Ovary (tissue), 10 donors: ENCODE measurements at places on chromosomes 2 and 18.

GRCh38 chr18:78796693-78797455, 182.7 kb upstream of the SALL3 start:
- DNase-seq, result no peak

DNA sequence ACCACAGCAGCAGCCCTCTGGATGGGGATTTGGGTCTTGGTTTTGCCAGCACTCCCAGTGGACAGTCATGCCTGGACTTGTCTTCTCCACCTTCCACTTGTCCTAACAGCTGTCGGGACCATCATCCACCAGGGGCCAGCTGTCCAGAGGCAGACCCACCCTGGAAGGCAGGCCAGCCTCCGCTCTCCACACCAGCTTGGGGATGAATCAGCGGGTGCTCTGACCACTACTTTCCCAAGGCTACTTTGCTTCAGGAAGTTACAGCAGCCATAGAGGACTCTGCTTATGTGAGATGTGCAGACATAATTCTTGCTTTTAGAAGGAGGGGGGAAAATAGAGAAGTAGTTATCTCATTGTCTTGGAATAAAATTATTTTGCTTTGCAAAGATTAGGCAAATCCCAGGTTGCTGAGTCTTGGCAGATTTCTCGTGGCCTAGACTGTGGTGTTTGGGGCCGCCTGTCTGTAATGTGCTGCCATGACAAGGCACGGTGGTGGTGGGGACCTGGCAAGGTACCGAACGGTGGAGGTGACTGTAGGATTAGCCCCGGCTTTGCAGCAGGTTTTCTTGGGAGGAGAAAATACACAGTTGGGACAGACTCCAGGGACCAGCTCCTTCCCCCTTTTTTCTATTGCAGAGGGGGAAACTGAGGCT, 148.7 kb downstream of the AGAP1 start:
- DNase-seq, result no peak

DNA sequence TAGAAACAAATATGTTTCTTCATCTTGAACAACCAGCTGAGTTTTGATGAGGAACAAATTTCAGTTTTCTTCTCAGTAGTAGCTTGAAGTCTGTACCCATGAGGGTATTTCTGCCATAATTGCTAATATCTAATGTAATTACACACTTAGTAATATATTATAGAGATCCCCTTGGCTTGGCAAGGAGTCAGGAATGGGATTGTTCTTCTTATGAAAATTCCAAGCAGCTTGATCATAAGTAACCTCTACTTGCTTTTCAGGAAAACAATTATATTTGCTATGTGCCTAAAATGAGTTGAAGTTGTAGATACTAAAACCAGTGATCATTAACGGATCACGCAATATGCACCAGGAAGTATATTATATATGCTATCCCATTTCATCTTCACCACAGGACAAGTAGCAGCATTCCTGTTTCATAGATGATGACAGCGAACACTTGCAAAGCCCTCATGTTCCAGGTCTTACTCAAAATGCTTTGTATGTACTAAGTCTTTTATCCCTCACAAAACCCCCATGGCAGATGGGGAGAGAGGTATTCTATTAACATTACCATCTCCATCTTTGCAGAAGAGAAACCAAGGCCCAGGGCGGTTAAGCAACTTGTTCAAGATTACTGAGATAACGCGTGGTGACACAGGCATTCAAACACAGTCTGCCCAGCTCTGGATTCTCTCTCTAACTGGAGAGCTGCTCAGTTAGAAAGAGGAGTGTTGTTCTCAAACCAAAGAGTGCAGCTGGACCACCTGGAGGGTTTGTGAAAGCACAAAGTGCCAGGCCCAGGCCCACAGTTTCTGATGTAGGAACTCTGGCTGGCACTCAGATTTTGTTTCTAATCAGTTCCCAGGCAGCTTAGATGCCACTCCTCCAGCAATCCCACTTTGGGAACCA, 21.8 kb upstream of the RGPD4 start:
- DNase-seq, result no peak

GRCh38 chr18:63402246-63403162, 19.8 kb downstream of the VPS4B start:
- no peak for DNase-seq

- DNase-seq, result no peak
Observed at GRCh38 chr18:46253498-46253897, 149.3 kb downstream of the HAUS1 start.

DNA sequence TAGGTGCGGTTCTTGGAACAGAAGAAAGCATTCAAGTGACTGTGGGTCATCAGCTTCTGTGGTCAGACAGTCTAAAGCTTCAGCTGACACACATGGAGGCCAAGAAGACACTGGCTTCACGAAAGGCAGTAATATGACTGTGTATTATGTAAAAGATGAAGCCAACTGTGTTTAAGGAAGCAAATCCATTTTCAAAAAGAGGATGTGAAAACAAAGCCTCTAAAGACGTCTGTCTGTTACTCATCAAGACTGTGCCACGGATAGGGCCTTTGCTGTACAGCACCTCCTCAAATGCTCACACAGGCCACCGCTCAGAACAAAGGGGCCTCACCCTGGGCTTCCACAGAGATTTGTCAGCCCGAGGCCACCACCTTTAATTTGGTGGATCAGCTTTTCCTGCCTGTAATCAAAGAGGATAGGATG, 21.1 kb upstream of the TMEM163 start:
- DNase-seq, result no peak

GRCh38 chr2:10507106-10507505, 59.0 kb upstream of the ODC1 start:
- DNase-seq, result no peak

DNA sequence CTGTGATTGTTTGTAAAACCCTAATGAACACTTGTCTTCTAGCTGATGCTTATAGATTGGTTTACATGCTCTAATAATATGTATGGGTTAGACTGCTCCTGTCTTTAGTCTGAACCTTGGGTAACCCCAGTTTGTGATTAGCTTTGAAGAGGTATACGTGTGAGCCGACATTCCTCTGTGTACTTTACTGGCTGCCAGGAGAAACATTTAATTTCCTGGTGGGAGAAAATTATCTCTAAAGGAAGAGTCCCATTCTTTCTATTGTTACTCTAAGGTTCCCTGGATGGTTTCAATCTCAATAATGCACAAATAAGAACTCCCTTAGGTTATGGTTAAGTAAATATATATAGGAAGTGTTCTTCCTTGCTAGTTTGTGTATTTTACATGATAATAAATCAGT, 143.6 kb upstream of the ZSWIM2 start:
- no peak for DNase-seq

DNA sequence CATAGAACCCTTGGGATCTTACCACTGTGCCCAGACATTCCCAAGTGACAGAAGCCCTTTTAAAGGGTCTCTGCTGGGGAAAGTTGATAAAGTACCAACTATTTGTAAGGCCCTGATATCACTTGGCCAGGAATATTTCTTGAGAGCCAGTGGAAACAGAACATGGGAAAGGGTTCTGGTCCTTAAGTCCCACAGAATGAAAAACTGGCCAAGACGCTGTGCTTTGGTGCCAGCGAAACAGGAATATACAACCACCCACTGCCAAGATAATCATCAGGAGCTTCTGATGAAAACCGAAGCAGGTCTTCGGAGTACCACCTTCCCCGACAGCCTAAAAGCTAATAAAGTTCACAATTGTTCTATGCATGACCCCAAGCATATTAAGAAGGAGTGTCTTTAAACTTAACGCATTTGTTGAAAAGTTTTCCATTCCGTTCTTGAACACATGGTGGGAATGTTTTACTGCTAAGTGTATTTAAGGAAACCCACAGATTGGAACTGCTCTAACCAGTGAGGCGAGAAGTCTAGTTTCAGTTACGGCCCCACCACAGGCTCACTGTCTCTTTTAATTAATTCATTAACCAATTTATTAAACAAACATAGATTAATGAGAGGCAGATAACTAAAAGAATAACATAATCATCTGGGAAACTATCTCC, 152.6 kb downstream of the ANKRD44 start:
- no peak for DNase-seq

DNA sequence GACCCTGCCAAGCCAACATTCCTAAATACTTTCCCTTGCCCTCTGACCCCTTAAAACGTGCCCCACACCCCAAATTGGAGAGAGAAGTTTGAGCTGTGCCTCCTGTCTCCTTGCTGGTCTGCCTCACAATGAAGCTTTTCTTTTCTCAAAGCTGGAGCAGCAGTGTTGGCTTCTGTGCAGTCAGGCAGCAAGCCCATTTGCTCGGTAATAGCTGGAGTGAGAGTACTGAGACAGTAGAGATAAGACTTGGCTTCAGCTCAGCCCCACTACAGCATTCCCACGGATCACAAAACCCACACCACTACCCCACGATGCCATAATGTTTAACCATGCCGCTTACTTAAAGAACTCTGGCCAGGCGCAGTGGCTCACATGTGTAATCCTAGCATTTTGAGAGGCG, 73.0 kb downstream of the NCAPH start:
- peak; percentile 45 for DNase-seq

DNA sequence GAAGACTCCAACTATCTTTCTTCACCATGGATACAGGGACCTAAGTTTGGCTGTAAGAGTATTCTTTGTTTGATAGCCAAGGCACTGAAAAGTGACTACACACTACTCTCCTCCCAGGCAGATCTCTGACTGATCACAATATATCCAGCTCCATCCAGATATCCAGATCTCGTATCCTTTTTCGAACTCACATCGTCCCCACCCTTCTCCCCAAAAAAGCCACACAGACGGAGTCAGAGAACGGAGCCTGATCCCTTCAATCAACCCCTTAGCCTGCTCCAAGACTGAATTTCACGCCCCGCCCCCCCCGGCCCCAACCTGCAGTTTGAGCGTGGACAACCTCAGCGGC, 533 bp downstream of the DHX57 start:
- DNase-seq, result no peak

- no peak for DNase-seq
Observed at GRCh38 chr2:102094917-102095316, 47.6 kb upstream of the IL1R1 start.

GRCh38 chr2:24203029-24203786, 28.4 kb downstream of the FAM228A start:
- DNase-seq, result no peak

- DNase-seq, result no peak
Observed at GRCh38 chr2:110852541-110853263, 120.3 kb downstream of the ACOXL start.

GRCh38 chr18:58902961-58903360, 38.3 kb downstream of the ZNF532 start:
- no peak for DNase-seq

GRCh38 chr2:235106874-235107639, 155.2 kb downstream of the SH3BP4 start:
- DNase-seq, result peak; percentile 52
